ENCODE measurements at places on chromosomes 5 and 9. TPM values are rescaled to one million over a fixed set of nuclear protein-coding genes. Genes with fewer than 3 reads are reported as not detected.

The SLC46A2 gene
- total RNA-seq, result not detected

- no peak overlapping the region for H3K4me3 ChIP-seq
- no peaks in the 10 kb centered on the region for H3K27me3 ChIP-seq
- no peak for DNase-seq
- no peak overlapping the region for H3K27ac ChIP-seq
These were observed 44.2 kb downstream of the GDA start for GRCh38 chr9:72193478-72193881.

DNA sequence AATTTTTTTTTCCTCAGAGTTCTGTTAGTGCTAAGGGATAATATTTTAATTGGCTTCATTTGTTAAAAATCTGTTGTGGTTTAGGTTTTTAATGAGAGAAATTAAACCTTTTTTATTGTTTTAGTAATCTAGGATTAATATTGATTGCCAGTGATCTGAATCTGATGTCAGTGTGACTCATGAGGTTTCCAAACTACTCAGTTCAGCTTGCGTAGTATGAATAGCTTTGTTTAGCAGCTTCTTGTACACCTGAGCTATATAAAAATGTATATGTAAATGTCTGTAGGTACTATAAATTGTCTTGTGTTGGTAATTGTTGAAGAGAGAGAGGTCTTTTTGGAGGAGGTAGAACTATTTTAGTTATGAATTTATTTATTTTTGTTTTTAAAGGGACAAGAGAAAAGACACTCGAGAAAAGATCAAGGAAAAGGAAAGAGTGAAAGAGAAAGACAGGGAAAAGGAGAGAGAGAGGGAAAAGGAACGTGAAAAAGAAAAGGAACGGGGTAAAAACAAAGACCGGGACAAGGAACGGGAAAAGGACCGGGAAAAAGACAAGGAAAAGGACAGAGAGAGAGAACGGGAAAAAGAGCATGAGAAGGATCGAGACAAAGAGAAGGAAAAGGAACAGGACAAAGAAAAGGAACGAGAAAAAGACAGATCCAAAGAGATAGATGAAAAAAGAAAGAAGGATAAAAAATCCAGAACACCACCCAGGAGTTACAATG, 26.3 kb downstream of the SREK1 start:
- DNase-seq, result no peak
- peaks cover 43% of the 10 kb centered on the region for H3K36me3 ChIP-seq
- no peak overlapping the region for H3K27ac ChIP-seq
- no peak overlapping the region for H3K4me3 ChIP-seq

DNA sequence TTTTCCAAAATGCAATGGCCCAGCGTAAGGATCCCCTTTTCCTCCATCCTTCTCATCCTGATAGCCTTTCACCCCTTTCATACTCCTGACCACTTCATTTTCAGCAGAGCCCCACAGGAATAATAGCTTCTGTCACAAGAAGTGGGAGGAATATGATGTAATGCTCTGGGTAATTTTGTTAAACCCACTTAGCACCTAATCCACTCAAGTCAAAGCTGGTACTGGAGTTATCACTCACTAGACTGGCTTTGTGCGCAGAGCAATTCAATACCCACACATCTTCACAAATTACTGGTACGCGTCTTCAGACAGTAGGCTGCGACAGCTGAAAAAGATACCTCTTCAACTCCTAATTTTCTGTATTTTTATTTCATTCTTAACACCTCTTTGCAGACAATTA, 2232.8 kb upstream of the WWC1 start:
- H3K27ac ChIP-seq, result no peak overlapping the region
- H3K4me1 ChIP-seq, result no peaks in the 10 kb centered on the region
- DNase-seq, result no peak
- no peaks in the 10 kb centered on the region for H3K36me3 ChIP-seq
- no peaks in the 10 kb centered on the region for H3K27me3 ChIP-seq
- no peak overlapping the region for H3K4me3 ChIP-seq

DNA sequence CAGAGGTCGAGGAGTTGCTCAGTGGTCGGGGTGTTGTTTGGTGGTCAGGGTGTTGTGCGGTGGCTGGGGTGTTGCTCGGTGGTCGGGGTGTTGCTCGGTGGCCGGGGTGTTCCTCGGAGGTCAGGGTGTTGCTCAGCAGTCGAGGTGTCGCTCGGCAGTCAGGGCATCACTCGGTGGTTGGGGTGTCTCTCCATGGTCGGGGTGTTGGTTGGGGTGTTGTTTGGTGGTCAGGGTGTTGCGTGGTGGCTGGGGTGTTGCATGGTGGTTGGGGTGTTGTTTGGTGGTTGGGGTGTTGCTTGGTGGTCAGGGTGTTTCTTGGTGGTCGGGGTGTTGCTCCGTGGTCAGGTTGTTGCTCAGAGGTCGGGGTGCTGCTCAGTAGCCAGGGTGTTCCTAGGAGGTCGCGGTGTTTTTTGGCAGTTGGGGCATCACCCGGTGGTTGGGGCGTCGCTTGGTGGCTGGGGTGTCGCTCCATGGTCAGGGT, 11.0 kb upstream of the GPSM1 start:
- no peaks in the 10 kb centered on the region for H3K4me1 ChIP-seq
- no peak overlapping the region for H3K4me3 ChIP-seq
- no peaks in the 10 kb centered on the region for H3K27me3 ChIP-seq

- H3K27me3 ChIP-seq, result no peaks in the 10 kb centered on the region
- peaks cover 24% of the 10 kb centered on the region for H3K4me1 ChIP-seq
- no peak for DNase-seq
- no peak overlapping the region for H3K27ac ChIP-seq
- H3K4me3 ChIP-seq, result no peak overlapping the region
These were observed 3.9 kb downstream of the ALAD start for GRCh38 chr9:113397203-113397631.

Measured in astrocyte (in vitro differentiated cells and primary cell).